ENCODE measurements at places on chromosomes 4 and X. TPM values are rescaled to one million over a fixed set of nuclear protein-coding genes. Genes with fewer than 3 reads are reported as not detected.
A peak's percentile ranks its signal among the peaks of the same experiment; 100 is the strongest.

DNA sequence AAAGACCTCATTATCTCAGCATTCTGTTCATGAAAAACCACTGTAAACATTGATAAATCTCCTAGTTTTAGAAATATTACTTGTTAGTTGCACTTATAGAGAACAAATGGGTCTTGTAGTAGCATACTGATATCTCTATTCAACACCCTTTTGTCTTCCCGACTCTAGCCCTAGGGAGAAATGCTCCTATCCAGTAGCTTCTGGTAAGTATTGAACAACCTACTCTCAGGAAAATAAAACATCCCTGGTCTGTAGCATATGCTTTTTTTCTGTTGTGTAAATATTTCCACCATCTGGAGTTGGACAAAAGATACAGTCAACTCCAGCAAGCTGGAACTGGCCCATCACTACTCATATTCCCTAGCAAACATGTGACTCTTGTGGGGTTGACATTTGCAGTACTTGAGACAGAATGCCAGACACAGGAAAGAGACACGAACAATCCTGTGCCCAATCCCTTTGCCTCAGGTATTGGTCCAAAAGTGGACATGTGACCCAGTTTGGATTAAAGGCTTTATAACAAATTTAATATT lies 188.2 kb downstream of the GC start:
- peak; percentile 37 for DNase-seq

GRCh38 chr4:176718881-176719280 lies 73.8 kb downstream of the VEGFC start:
- DNase-seq, result no peak

GRCh38 chrX:38052096-38052495 lies 45.7 kb downstream of the SYTL5 start:
- DNase-seq, result peak; percentile 84

GRCh38 chrX:34585561-34585960 lies 71.5 kb downstream of the TMEM47 start:
- no peak for DNase-seq

DNA sequence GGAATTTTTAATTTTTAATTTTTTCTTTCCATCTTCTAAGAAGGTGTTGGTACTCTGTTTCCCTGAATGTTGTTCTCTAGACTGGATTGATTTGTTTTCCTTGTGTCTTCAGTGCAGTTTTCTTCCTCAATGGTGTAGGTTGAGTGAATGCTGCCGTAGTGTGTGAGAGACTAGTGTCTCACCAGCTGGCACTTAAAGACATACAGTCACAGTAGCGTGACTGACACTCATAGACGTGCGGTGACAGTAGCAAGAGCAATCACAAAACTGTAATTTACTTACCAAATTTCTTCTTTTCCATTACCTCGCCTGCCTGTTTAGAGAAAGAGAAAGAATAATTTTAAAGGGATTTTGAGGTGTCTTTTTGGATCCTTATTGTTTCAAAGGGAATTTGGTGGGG lies 21.4 kb upstream of the PGM2 start:
- no peak for DNase-seq

- no peak for DNase-seq
These were observed 153.1 kb downstream of the AMELX start for GRCh38 chrX:11446336-11446735.

- no peak for DNase-seq
These were observed 145.5 kb upstream of the NPY2R start for GRCh38 chr4:155062948-155063347.

GRCh38 chr4:108696160-108696559 lies 45.8 kb downstream of the OSTC start:
- DNase-seq, result no peak

- no peak for DNase-seq
These were observed 831.6 kb upstream of the NDST4 start for GRCh38 chr4:115945026-115945425.

- no peak for DNase-seq
These were observed 63.0 kb upstream of the TRPC5OS start for GRCh38 chrX:111812889-111813563.

GRCh38 chrX:129606918-129607317 lies 47.8 kb downstream of the APLN start:
- DNase-seq, result peak; percentile 24

DNA sequence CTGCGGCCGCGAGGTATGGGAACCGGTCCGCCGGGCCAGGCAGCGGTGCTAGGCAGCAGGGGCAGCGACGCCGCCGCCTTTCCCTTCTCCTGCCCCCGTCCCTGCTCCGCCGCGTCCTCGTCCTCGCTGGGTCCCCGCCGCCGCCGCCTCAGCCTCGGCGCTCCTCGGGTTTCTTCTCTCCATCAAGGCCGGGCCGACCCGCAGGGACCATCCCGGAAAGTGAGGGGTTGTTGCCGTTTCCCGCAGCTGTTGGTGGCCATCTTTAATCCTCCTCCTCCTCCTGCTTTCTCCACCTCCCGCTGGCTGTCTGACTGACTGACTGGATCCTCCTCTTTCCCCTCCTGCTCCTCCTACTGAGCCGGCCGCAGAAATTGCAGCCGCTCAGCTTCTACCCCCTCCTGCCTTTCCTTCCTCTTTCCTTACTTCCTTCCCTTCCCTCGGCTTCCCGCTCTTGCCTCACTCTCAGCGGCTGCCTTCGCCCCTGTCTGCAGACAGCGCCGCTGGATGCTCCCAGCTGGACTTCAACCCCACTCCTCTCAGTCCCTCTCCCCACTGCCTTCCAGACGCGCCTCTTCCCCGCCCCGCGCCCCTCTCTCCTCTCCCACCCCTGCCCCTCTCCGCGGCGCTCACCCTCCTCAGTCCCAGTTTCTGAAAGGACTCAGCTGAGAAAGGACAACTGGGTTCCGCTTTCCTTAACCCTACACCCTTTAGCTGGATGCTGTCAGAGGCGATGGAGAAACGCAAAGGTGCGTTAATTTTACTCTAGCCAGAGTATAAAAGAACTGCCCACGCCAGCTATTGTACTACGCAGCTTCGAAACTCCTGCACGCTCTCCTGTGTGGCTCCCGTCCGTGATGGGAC lies at the start of gene WDFY3:
Gene WDFY3 (minus strand): TSS at position 309 of the 861 bp plus-strand sequence. CDS start 106,099 bp downstream, outside the sequence.
- DNase-seq, result peak; percentile 92

DNA sequence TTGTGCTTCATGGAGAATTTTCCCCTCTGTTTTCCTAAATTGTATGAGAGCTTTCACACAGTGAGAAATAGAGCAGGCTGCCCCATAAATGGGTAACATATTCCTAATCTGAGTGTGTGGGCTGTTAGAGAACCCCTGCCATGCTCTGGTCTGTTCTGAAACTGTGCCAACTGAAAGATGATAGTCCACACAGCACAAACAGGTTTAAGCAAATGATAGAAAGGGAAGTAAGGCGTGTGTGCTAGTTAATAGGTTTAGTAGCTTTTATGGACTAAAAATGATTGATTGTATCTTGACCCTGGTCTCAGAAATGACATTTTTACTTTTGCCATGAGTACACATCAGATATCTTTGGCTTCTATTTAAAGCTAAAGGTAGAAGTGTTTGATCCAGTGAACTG lies 106.2 kb downstream of the PRRG1 start:
- no peak for DNase-seq

DNA sequence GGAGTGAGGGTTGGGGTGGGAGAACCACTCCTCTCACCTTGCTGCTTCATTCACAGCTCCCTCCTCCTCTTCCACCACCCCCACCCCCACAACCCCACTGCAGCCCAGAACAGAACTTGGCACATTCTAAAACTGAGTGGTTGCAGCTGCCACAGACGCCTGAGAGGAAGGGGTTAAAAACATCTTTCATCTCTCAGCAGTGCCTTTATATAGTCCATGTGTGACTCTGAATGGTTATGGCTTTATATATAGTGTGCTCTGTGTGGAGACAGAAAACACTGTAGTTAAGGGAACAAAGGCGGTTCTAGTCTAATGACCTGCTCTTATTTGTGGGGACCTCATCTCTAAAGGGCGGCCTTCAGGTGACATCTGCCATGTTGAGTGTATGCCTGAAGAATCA lies 144.8 kb downstream of the BCOR start:
- DNase-seq, result no peak

- no peak for DNase-seq
These were observed 140.6 kb downstream of the TBL1X start for GRCh38 chrX:9605484-9605883.

DNA sequence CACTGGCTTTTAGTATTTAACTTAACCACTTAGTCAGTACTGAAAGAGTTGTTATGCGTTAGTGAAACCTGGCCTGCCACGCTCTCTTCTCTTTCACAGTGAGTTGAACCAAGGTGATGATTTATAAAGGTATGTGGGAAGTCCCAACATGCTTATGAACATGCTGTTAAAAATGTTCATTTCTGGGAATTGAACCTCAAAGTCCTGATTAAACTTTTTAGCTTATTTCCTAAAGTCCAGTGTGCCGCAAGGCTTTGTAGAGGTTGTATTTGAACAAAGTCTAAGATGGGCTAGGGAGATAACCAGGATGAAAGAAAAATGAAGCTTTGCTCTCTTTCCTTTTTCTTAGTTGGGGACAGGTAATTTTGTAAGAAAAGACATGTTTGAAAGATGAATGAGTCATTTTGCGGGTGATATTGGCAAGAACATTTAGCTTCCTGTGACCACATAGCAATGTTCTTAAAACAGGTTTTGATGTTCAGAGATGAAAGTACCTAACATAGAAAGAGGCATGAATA lies 270.3 kb downstream of the DTHD1 start:
- DNase-seq, result no peak

GRCh38 chrX:56751071-56751470 lies 22.0 kb downstream of the NBDY start:
- no peak for DNase-seq

- DNase-seq, result no peak
These were observed 208.4 kb downstream of the ANTXR2 start for GRCh38 chr4:79864500-79865200.

DNA sequence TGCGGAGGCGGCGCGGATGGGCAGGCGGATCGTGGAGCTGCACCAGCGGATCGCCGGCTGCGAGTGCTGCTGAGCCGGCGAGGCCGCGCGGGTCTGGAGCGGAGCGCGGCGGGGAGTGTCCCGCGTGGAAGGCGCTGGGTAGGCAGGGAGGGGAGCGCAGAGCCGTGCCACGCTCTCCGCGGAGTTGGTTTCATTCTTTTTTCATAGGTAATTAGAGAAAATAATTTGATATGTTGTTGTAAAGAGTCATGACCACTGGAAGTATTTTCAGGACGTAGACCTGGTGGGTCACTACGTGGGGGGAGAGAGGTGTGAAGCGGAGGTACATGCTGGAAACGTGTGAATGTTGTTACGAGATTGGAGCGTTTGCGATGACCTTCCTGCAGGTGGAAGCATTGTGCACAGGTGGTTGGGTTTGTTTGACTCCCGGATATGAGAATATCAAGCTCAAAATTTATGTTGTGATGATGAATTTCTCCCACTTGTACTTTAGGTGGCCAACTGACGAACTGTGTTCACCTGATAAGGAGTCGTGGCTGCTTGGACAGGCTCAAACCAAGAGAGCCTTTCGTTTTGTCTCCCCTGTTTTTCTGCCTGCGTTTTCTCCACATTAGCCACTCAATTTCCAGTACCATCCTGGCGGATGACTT lies 19.1 kb upstream of the S100P start:
- DNase-seq, result peak; percentile 57

- no peak for DNase-seq
These were observed 82.2 kb downstream of the SUPT20HL2 start for GRCh38 chrX:24231641-24232179.

DNA sequence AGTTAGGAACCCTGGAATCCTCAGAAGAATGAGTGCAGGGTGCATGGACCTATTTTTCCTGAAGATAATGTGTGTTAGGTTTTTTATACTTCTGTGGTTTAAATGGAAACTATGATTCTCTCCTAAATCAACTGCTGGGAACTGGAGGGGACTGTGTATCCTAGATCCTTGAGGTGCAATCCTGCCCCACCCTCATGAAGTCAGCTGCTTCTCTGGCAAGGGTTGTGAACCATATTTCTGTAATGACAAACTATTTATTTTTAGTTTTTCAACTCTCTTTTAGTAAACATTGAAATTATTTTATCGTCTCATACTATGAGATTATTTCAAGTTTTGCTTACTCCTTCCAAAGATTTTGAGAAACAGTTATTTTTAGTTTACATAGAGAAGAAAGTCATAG lies 25.8 kb upstream of the VEGFC start:
- no peak for DNase-seq

- no peak for DNase-seq
These were observed 87.9 kb downstream of the PDK3 start for GRCh38 chrX:24553011-24553410.

DNA sequence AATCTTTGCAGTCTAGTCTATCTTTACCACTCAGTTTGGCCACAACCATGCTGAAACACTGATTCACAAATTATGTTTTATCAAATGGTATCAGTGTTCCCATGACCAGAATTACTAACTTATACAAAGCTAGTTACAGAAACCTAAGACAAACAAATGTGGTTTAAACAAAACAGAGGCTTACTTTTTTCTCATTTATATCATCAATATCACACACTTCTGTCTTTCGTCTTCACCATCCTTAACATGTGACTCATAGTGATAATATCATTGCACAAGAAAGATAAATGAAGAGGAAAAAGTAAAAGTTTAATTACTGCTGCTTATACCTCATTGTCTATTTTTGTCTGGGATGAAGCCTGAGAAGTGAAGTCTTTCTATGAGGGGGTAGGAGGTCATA lies 406.6 kb downstream of the PCDH10 start:
- no peak for DNase-seq

GRCh38 chr4:183700407-183700806 lies 41.3 kb downstream of the TRAPPC11 start:
- no peak for DNase-seq

DNA sequence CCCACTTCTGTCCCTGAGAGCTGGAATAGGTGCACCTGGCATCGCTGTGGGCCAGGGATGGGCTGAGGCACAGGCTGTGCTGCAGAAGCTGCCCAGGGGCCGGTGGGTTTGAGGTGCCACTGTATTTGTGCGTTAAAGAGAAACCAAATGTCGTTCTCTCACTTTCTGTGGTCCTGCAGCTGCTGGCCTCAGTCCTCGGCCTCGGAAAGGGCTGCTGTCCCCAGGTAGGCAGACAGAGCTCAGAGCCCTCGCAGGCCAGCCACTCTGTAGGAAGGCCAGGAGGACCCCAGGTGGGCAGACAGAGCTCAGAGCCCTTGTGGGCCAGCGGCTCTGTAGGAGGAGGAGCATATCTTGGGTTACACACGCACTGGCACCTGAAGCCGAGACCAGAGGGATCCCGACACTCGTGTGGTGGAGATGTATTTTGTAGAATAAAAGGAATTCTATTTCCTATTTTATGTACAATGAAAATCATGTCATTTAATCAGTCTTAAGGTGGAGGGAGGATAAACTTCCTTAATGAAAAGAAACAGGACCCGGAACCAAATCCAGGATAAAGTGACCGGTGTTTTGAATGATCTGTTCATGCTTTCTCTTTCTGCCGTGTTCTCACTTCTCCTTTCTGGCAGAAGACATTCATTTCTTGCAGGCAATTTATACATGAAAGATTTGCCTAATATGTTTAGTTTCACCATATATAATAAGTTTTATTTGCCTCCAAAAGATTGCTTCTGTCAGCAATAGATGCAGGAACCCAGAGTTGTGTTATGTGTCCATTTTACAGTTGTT lies 54.4 kb upstream of the HGFAC start:
- no peak for DNase-seq

ARL9 gene
- total RNA-seq, result not detected

GAB3 gene
- total RNA-seq, result 0.33 TPM

HELT gene
- total RNA-seq, result not detected

DCAF8L1 gene
- total RNA-seq, result not detected

NDST4 gene
- total RNA-seq, result 0.10 TPM

TRPC3 gene
- total RNA-seq, result 2.3 TPM

GIMD1 gene
- total RNA-seq, result not detected

DRD5 gene
- not detected for total RNA-seq

KLB gene
- not detected for total RNA-seq

CTAG2 gene
- total RNA-seq, result not detected

SUPT20HL2 gene
- total RNA-seq, result not detected

ENPP6 gene
- total RNA-seq, result not detected

SUPT20HL1 gene
- total RNA-seq, result not detected

LIMCH1 gene
- total RNA-seq, result 24.5 TPM

ODAM gene
- total RNA-seq, result not detected

All from H4 (cell line).